ENCODE measurements at places on chromosomes 1 and 21. TPM values are rescaled to one million over a fixed set of nuclear protein-coding genes. Genes with fewer than 3 reads are reported as not detected.

The TRPM2 gene
- total RNA-seq = 0.37 TPM

The COL24A1 gene
- not detected for total RNA-seq

The TNFRSF8 gene
- not detected for total RNA-seq

The INSRR gene
- not detected for total RNA-seq

The PROK1 gene
- not detected for total RNA-seq

The GNG12 gene
- 360 TPM for total RNA-seq

The SMIM12 gene
- 39.7 TPM for total RNA-seq

The CFAP74 gene
- not detected for total RNA-seq

The PTPN14 gene
- total RNA-seq = 6.3 TPM

The FAM167B gene
- 50.6 TPM for total RNA-seq

The S100A14 gene
- not detected for total RNA-seq

The LINGO4 gene
- not detected for total RNA-seq

The CDC42 gene
- 240 TPM for total RNA-seq

The LCE2B gene
- total RNA-seq = not detected

The CDCA8 gene
- total RNA-seq = 4.8 TPM

The NDUFV3 gene
- 45.8 TPM for total RNA-seq

The SHC1 gene
- total RNA-seq = 102 TPM

The UHMK1 gene
- total RNA-seq = 93.8 TPM

The ALPL gene
- total RNA-seq = 0.29 TPM

The ZNF695 gene
- 0.08 TPM for total RNA-seq

The ADORA3 gene
- total RNA-seq = not detected

Data from SK-MEL-5 (cell line).